ENCODE measurements at places on chromosomes 2 and 18.

DNA sequence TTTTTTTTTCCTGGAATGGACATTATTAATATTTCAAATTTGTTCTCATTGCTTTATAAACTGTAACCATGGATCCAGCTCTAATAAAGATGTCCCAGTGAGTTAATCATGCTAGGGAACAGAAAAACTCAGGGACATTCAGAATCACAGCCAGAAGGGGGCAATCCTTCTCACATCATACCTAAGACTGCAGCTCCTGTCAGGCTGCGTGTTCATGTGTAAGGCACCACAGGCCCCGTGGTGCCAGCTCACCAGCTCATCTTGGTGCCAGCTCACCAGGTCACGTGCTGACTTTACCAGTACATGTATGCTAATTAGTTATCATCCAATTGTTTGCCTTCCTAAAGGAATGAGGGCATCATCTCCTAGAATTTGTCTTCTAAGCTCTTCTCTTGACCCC is 84.7 kb upstream of the NEDD4L start:
- DNase-seq: no peak

- no peak for DNase-seq
Measured at GRCh38 chr2:44137872-44138551, 30.7 kb upstream of the PPM1B start.

DNA sequence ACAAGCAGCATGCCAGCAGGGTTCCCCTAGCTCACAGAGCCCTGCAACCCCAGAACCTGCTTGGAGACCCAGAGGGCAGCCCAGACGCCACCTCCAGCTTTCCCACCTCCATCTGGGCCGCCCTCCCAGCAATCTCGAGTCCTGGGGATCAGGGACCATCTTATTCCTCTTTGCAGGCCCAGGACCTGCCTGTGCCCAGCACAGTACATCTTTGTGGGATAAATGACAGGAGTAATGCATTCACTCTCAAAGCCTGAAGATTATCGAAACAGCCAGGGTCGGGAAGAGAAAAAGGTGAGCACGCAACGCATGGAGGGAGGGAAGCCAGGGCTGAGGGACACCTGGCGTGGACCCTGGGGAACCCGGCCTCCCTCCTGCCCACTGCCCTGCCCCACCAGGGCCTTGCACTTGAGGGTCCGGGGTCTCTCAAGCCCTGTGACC is 144.1 kb downstream of the NDUFA10 start:
- no peak for DNase-seq

- DNase-seq: no peak
Measured at GRCh38 chr2:191206613-191207471, 38.4 kb upstream of the MYO1B start.

GRCh38 chr2:151030663-151031230 is 230.9 kb downstream of the RBM43 start:
- no peak for DNase-seq

DNA sequence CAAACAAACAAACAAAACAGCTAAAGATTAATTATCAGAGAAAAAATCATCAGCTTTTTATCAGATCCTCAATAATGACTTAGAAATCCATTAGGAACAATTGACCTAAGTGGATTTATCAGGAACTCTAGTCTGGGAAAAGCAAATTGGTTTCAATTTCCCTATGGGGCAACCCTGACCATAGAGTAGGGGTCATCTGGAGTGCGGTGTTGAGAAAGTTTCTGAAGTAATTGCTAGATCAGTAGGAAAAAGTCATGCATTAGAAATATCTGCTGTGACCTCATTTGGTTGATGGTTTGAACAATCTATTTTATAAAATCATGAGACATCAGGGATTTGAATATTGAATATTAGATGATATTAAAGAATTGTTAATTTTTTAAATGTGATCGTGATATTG is 507.9 kb downstream of the TXNL1 start:
- DNase-seq: no peak

GRCh38 chr2:45173513-45173912 is 164.3 kb upstream of the SIX2 start:
- no peak for DNase-seq

DNA sequence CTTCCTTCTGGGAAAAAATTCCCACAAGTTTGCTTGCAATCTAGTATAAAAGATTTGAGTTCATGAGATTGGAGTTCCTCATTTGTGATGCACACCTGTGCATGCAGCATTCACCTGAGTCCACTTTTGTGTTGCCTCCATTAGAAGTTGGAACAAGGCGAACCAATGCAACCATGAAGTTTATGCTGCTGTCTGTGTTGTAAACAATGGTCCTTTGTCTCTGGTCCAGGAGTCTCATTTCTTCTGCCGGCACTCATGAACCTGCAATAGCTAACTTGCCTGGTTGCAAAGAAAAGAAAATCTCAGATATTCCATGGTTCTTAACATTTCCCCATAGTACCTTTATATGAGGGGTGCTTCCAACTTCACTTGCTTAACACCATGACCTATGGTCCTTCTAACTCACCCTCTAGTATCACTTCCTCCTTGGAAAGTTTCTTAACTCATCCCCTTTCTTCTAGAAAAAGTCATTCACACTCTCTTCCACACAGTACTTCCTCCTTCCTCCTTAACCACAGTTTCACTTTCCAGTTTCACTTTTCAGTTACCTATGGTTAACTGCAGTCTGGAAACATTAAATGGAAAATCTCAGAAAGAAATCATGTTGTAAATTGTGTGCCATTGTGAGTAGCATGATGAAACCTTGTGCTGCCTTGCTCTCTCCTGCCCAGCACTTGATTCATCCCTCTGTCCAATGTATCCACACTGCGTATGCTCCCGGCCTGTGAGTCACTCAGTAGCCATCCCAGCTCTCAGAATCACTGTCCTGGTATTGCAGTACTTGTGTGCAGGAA is 128.8 kb upstream of the TRIB2 start:
- DNase-seq: no peak

- DNase-seq: no peak
Measured at GRCh38 chr2:24210106-24210455, 35.2 kb downstream of the FAM228A start.

- no peak for DNase-seq
Measured at GRCh38 chr2:64650722-64651338, 2.9 kb downstream of the SERTAD2 start.

Data from activated naive CD4-positive, alpha-beta T cell (primary cell).